ENCODE measurements at places on chromosomes 1 and 21.

DNA sequence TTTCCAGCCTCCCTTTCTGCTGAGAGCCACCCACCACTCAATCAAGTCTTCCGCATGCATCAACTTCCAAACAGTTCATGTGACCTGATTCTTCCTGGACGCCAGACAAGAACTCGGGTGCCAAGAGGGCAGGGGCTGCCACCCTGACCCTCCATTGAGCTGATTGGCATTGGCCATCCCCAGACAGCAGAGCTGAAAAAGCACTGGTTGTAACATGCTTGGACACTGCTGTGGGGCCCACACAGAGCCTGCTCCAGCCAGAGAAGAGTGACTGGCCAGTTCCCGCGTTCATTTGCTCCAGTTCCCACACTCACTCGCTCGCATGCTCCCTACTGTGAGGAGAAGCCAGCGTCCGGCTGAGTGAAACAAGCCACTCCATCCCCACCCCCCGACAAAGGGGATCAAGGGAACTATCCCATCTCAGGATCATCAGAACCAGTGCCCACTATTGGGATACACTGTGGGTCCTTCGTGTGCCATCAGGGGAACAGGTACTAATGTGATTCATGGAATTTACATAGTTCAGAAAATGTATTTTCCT, 420.3 kb downstream of the NPHP4 start:
- no peak for DNase-seq

DNA sequence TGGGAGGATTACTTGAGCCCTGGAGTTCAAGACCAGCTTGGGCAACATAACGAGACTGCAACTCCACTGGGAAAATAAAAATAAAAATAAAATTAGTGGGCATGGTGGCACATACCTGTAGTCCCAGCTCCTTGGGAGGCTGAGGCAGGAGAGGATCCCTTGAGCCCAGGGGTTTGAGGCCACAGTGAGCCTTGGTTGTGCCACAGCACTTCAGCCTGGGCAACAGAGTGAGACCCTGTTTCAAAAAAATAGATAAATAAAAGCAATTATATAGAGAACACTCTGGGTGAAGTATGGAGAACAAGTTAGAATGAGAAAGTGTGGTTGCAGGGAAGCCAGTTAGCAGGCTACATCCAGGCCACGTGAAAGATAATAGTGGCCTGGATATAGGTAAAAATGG, 25.7 kb downstream of the CXADR start:
- DNase-seq = no peak

DNA sequence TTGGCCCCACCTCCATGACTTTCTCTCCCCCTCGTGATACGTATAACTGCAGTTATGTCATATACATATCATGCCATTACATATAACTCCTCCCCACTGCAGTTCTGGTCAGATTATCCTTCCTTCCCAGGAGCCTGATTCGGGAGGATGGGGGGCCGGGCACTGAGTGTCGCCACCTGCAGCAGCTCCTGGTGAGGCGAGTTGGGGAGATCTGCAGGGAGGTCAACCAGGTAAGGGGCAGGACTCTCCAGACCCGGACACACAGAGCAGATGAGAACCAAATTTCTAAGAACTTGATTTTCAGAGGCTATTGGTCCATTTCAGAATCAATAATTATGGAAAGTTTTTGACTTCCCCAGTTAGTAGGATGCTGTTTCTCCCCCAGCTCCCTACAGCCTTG, 19.5 kb downstream of the HYI start:
- no peak for DNase-seq

GRCh38 chr1:204941421-204942338, 71.0 kb downstream of the NFASC start:
- peak; percentile 38 for DNase-seq

GRCh38 chr1:88401313-88401712, 282.8 kb upstream of the PKN2 start:
- no peak for DNase-seq

GRCh38 chr21:16767201-16767600, 745.6 kb upstream of the CXADR start:
- DNase-seq = no peak

DNA sequence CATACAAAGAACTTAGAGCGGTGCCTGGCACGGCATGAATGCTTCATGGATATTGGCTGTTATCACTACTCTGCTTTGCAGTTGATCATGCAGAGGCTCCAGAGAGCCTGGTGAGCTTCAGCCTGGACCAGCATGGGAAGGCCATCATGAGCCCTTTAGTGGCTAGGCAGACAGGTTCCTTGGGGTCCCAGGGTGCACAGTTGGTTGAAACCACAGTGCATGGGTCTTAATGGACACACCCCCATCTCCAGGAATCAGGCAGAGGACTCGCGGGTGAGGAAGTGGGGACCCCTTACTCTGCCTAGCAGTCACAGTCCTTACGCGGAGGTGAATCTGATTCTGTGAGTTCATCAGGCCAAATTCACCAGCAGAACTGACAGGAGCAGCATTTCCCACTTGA, 1.1 kb downstream of the GJB5 start:
- DNase-seq = no peak

- no peak for DNase-seq
Observed at GRCh38 chr21:45053561-45054226, 20.7 kb upstream of the ADARB1 start.

DNA sequence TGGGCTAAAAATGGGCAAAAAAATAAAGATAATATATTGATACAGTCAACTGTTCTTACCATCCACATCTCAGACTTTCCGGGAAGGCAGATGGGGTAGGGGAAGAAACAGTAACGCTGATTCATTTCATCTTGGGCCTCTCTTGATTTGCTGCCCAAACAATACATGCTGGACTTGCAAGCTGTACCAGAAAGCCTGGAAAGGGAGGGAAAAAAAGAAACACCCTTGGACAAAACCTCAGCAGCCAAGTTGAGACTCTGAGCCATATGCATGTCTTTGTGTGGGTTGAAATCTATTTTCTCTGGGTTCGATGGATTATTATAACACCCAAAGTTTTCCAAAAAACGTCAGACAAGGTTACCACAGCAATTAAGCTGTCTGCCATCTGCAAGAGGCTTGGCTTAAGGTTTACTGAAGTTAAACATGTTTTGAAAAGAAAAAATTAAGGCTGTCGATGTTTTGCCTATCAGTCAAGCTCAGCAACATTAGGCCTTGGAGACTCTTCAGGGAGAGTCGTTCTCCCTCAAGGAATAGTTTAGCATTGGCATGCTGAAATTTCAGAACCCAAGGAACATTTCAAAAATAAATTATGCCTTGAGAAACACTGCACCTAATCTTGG, 71.2 kb downstream of the PSMG1 start:
- no peak for DNase-seq

- no peak for DNase-seq
Observed at GRCh38 chr1:36273024-36273423, 33.1 kb upstream of the SH3D21 start.

GRCh38 chr1:226702957-226703831, 35.9 kb downstream of the ITPKB start:
- peak; percentile 88 for DNase-seq

DNA sequence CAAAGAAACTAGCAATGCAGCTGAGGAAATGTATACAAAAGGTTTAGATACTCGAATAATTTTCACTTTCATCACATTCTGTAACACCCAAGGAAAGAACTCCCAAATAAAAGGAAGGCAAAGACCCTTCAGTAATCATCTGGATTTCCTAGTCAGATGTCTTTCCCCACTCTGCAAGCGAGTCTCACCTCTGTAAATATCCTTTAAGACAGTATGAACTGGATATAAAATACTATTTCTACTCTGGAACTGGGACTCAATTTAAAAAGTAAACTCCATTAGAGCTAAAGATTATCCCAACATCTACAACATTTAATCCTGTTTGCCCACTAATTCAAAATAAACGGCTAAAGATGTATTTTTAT, 27.0 kb downstream of the C2CD2 start:
- DNase-seq = no peak
